ENCODE measurements at places on chromosomes 2 and 18.
A peak's percentile ranks its signal among the peaks of the same experiment; 100 is the strongest.

DNA sequence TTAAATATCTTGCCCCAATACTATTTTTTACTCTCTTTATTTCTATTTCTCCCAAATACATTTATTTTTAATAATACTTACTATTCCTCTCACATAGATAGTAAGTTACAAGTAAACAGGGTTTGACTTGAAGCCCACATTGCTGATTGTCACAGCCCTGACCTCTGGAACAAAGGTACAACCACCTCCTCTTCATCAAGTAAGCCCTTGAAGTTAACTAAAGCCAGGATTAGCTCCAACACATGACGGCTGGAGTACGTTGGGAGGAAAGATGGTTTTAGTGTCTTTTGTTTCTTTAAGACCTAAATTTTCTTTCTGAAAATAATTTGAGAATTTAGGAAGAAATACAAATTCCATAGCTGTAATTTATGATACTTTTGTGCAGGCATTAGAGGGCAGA lies 949 bp downstream of the MYOM1 start:
- no peak for DNase-seq

GRCh38 chr2:85550486-85550885 lies 10.8 kb downstream of the GGCX start:
- no peak for DNase-seq

GRCh38 chr2:37080266-37080665 lies 3.9 kb downstream of the HEATR5B start:
- DNase-seq = no peak

GRCh38 chr2:143901185-143901842 lies 618.6 kb downstream of the ZEB2 start:
- no peak for DNase-seq

- no peak for DNase-seq
These were observed 11.4 kb downstream of the GPR35 start for GRCh38 chr2:240636563-240637115.

DNA sequence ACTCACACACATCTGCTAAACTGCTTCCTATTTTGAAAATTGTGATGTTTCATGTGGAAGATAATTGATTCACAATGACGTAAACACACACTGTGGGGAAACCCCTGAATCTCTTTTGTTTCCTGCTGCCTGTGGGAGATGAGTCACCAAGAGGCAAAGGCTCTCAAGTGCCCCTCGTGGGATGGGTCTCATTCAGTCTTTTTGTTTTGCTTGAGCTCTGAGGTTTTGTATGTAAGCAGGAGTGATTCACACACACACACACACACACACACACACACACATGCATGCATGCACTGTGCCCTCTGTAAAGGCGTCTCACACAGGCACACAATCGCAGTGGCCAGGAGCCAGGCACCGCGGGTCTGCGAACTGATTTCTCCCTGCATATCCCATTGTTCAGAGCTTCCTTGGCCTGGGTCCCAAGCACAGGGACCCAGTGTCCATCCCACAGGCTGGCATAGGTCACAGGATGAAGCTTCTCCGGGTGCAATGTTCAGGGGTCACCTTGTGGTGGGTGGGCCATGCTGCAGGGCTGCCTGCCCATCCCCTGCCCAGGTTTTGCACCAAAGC lies 12.1 kb upstream of the ARHGEF4 start:
- DNase-seq = peak; percentile 44

DNA sequence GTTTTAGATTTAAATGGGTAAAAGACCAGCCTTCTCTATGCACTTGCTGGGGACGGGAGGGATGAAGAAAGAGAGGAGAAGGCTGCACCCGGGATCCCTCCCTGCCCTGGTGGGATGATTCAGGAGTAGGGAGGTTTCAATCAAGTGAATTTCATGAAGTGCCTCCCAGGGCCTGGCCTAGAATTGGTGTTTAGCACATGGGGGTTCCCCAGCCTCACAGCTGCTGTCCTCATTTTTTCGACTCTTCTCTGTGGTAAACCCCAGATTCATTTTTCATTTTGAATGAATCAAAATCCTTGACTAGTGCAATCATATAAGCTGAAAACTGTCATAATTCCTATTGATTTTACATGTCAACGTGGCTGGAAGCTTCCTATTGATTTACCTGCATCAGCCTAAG lies 81.1 kb downstream of the LPIN1 start:
- DNase-seq = no peak

DNA sequence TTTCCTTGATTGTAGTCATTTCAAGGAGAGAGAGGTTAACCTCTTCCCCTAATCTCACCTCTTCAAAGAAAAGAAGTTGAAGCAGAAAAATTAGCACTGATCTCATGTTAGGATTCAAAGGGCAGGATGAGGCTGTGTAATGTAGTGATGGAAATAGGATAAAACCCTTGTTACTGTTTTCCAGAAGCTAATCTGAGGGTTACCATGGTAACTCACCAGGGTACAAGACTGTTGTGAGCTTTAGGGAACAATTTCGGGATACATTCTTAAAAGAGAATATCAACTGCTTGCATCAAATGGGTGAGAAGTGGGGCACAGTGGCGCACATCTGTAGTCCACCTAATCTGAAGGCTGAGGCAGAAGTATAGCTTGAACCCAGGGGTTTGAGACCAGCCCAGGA lies 64.9 kb upstream of the SLC39A10 start:
- no peak for DNase-seq

DNA sequence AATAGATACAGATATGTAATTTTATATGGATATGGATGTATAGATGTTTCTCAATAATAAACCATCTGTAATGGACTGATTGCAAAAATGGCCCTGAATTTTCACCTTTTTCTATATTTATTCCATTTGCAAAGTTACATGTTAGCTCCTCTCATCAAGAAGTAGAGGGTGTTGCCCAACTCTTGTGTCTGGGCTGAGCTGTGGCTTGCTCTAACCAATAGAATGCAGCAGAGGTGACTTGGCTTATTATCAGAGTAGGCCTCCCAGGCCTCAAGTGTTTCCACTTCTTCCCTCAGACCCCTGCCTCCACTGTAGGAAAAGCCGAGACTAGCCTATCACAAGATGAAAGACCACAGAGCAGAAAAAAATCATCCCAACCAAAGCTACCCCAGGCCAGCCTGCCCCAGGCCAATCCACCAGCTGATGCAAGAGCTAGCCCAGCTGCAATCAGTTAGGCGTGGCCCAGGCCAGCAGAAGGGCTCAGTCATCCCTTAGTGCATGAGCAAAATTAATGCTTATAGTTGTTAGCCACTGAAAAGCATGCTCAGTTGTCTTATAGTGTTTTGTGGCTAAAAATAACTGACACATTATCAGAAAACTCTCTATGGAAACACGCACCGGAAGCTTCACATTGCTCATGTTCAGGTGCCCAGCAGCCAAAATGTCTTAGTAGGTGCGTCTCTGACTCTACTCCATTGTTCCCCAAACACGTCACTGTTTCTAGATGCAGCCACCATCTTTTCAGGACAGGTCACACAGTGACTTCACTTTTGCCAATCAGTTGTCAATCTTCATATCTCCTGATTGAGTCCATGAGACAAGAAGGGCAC lies 464.0 kb downstream of the FBXO15 start:
- DNase-seq = no peak

GRCh38 chr2:101398116-101398821 lies 11.0 kb upstream of the CREG2 start:
- DNase-seq = no peak

DNA sequence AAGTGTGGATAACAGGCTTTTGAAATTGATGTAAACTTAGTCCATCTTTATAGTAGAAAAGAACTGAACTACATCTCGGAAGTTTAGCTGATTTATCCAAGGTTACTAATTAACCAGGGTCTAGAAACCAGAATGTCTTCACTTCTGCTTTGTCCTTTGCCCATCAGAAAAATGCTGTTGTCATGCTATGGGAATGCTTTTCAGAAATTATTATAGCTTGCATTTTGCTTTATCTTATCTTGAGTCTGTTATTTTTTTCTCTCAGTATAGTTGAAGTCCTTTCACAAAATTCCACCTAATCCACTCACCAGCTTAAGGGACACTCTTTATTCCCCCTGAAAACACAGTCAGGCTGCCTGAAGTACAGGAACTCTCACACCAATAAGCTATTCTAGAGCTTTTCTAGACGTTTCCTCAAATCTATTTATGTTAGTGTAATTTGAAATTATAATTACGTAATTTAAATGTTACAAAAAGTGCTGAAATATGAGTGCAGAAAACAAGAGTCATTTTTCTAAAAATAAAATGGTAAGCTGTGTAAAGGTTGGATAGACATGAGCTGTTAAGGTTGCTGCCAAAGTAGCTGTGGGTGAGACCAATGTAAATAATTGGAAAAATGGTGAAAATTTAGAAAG lies 456.3 kb downstream of the TGIF1 start:
- no peak for DNase-seq

- DNase-seq = no peak
These were observed 49.2 kb downstream of the PKDCC start for GRCh38 chr2:42096869-42097591.

GRCh38 chr2:150688016-150688415 lies 200.5 kb upstream of the RND3 start:
- no peak for DNase-seq

DNA sequence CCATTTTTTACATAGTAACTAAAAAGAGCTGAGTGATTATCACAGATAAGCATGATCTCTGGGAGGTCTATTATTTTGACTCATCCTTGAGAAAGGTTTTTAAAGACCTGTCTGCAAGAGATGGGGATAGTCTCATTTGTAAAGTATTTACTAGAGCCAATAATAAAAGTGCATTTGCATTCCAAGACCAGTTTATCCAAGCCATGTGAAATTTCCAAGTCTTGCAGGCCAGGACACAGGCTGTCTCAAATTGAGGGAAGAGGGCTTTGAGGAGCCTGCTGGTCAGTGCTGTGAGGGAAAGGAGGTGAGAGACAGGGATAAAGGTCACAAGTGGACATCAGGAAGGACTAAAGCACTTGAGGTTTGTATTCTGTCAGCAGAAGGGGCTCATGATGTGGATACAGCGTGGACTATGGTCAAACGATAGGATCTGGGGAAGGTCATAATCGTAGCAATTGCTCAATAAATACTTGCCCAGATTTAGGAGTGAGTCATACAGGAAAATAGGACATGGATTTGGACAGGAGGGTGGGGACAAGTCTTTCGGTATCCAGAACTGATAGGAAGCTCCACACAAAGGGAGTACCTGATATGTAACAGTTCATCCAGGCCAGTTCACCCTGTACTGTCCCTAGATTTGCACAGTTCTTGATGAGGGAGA lies 6.6 kb upstream of the CDH2 start:
- no peak for DNase-seq

- DNase-seq = no peak
These were observed 15.7 kb upstream of the GPC1 start for GRCh38 chr2:240419723-240420122.

GRCh38 chr2:216392018-216392562 lies 19.8 kb upstream of the MARCHF4 start:
- DNase-seq = no peak

DNA sequence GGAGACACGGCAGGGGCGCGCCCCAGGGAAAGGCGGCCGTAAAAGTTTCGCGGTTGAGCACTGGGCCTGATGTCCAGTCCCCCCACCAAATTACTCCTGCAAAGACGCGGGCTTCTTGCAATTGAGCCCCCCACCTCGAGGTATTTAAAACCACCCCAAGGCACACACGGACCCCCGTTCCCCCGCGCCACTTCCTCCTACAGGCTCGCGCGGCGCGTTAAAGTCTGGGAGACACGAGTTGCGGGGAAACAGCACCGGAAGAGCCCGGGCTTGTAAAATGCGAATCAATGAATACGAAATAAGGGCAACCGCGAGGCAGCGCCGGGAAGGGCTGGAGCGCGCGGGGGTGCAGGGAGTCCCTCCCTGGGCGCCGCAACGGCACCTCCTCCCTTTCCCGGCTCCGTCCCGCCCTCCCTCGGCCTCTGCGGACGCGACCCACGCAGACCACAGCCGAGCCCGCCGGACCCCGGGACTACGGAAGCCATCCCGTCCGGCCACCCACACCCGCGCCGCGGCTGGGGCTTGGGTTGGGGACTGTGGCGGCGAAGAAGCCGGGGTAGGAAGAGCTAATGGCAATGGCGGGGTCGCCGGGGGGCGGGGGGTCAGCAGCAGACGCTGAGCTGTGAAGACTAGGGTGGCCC lies 918 bp upstream of the NETO1 start:
- no peak for DNase-seq

DNA sequence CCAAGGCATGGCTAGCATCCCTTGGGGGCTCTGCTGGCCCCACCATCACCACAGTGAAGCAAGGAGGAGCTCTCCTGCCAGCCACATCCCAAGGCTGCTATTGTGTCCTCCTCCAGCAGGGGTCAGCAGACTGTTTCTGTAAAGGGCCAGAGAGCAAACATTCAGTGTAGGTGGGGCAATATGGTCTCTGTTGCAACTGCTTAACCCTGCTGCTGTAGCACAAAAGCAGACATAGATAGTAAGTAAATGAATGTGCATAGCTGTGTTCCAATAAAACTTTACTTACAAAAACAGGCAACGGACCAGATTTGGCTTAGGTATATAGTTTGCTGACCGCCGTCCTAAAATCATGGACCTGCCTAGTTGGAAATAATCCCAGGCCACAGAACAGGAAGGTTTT lies 36.4 kb upstream of the ZBTB7C start:
- DNase-seq = peak; percentile 46

DNA sequence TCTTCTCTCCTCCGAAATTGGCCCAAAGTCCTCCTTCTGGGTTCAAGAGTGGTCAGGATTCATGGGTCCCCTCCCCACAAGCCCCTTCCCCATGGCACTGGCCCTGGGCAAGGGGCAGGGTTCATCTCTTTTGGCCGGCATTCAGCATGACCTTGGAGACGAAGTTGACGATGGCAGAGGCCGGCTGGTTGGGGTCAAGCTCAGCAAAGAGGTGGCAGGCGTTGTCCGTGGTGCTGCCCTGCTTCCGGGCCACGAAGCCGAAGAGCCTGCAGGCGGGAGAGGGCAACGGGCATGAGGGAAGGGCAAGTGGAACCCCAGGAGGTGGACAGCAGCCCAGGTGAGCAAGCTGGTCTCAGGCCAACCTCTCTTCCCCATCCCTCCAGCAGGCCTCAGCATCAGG lies 198.5 kb downstream of the TNS1 start:
- no peak for DNase-seq

GRCh38 chr2:199524689-199525574 lies 67.2 kb upstream of the SATB2 start:
- DNase-seq = no peak

GRCh38 chr18:50558948-50559751 lies 737 bp upstream of the MAPK4 start:
- no peak for DNase-seq

DNA sequence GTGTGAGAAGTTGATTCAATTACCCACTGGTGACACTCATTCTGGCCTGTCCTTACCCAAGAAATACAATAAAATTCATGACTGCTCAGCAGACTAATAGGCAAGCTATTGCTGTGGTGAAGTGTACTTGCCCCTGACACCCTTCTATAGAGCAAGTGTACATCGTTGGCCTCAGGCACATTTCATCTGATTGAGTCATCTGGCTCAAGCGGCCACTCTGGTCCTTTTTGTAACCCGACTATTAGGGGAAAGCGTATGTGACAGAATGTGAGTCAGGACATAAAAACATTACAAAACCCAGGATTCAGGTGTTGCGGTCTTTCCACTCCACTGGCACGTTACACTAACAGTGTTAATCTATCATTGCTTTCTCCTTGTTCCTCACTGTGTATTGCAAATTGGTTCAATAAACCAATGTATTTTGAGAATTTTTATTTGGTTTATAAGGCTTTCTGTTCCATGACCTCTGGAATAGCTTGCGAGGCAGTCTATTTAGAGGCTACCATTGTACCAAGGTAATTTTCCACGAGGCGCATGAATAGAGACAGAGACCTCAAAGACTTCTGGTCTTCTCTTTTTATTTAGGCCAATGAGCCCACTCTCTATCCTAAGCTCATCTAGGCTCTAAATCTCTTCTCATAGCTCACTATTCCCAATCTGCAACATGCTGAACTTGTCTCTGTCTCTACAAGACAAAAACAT lies 10.2 kb upstream of the TTC32 start:
- no peak for DNase-seq

- no peak for DNase-seq
These were observed 6.0 kb upstream of the GLI2 start for GRCh38 chr2:120729406-120730399.

Data from germinal center (tissue), 1 donor.